ENCODE measurements at places on chromosomes 6 and 20.
A peak's percentile ranks its signal among the peaks of the same experiment; 100 is the strongest.

GRCh38 chr6:158910484-158911440 lies 89.2 kb downstream of the RSPH3 start:
- no peak for DNase-seq
- H3K4me3 ChIP-seq = peak overlapping the region; percentile 13
- H3K4me1 ChIP-seq = peaks cover 34% of the 10 kb centered on the region
- H3K27me3 ChIP-seq = peaks cover 10% of the 10 kb centered on the region
- peaks cover 9% of the 10 kb centered on the region for H3K36me3 ChIP-seq

- no peak overlapping the region for H3K27ac ChIP-seq
- no peak overlapping the region for H3K4me3 ChIP-seq
- H3K27me3 ChIP-seq = no peaks in the 10 kb centered on the region
- no peak for DNase-seq
- H3K36me3 ChIP-seq = no peaks in the 10 kb centered on the region
Measured at GRCh38 chr6:99282479-99283062, 66.9 kb downstream of the FAXC start.

DNA sequence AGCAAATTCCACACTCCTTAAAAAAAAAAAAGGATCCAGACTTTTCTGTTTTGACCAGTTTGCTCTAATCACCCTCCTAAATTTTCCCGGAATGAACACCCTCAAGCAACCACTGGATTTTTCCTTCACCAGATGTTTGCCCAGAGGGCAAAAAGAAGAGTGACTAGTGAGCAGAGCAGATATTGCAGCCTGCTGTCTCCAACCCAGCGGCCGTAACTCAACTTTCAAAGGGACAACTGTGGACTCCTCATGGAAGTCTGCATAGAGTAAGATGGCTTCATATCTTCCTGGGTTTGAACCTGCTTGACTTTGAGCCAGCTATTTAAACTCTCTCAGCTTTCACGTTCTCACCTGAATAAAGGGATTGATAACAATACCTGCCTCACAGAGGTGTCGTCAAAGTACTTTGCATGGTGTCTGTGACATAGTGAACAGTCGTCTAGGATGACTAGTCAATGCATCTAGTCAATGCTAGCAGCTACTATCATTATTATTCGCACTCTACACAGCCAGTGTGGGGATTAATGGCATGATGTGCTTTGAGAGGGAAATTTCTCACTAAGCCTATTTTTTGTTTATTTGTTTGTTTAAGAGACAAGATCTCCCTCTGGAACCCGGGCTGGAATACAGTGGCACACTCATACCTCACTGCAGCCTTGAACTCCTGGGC lies 92.2 kb upstream of the HIVEP1 start:
- no peaks in the 10 kb centered on the region for H3K36me3 ChIP-seq
- H3K27me3 ChIP-seq = peaks cover 7% of the 10 kb centered on the region
- H3K27ac ChIP-seq = no peak overlapping the region
- no peak for DNase-seq

GRCh38 chr6:135230711-135231468 lies 49.8 kb downstream of the MYB start:
- H3K36me3 ChIP-seq = no peaks in the 10 kb centered on the region
- no peak overlapping the region for H3K27ac ChIP-seq
- DNase-seq = no peak
- no peaks in the 10 kb centered on the region for H3K4me1 ChIP-seq
- peaks cover under 1% of the 10 kb centered on the region for H3K27me3 ChIP-seq

- no peak for DNase-seq
- no peaks in the 10 kb centered on the region for H3K4me1 ChIP-seq
- no peaks in the 10 kb centered on the region for H3K27me3 ChIP-seq
- no peak overlapping the region for H3K27ac ChIP-seq
Measured at GRCh38 chr6:143187238-143187923, 126.7 kb downstream of the AIG1 start.

DNA sequence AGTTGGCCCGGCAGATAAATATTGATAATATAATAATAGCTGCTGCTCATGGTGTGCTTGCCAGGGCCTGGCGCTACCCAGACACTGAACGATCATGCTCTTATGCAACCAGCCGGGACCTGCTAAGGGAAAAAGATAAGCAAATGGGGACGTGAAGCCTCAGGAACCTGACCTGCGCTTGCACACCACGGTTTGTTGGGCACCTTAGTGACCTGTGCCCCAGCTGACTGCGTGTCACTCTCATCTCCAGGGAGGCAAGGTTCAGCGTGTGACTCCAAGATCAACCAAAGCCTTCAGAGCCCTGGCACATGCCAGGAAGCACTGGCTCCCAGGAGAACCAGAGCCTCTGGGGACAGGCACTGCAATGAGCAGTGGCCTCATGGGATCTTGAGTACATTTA lies 111.1 kb downstream of the AGPAT4 start:
- H3K27me3 ChIP-seq = no peaks in the 10 kb centered on the region
- H3K4me1 ChIP-seq = peaks cover 4% of the 10 kb centered on the region
- no peak overlapping the region for H3K4me3 ChIP-seq
- no peak overlapping the region for H3K27ac ChIP-seq
- DNase-seq = no peak
- peaks cover 74% of the 10 kb centered on the region for H3K36me3 ChIP-seq

- no peak overlapping the region for H3K4me3 ChIP-seq
- H3K27ac ChIP-seq = no peak overlapping the region
- no peaks in the 10 kb centered on the region for H3K4me1 ChIP-seq
Measured at GRCh38 chr6:127618729-127619128, 41.8 kb downstream of the C6orf58 start.

DNA sequence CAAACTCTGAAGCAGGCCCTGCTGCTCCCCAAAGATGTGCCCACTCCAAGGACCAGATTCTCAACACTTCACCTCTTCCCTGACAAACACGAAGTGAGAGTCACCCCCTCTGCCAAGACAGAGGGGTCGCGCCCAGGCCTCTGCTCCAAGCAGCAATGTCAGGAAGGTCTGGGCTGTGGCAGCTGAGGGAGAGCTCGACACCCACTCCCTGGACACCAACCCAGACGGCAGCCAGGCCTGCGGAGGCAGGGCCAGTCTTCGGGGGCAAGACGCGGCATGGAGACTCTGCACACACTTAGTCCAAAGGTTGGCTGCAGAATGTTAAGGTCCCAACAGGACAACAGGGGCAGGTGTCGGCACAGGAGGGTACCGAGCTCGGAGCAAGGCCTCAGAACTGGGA lies 144.2 kb downstream of the DLL1 start:
- H3K4me3 ChIP-seq = no peak overlapping the region
- DNase-seq = no peak
- H3K36me3 ChIP-seq = peaks cover 10% of the 10 kb centered on the region
- H3K4me1 ChIP-seq = peaks cover 44% of the 10 kb centered on the region
- H3K27ac ChIP-seq = no peak overlapping the region
